Posterior cingulate gyrus (tissue), 11 donors: ENCODE measurements at places on chromosomes 2 and 18.

GRCh38 chr2:60710707-60711106, 45.4 kb upstream of the PAPOLG start:
- peak; percentile 3 for DNase-seq

- DNase-seq = no peak
These were observed 257.7 kb upstream of the AGAP1 start for GRCh38 chr2:235235977-235236767.

DNA sequence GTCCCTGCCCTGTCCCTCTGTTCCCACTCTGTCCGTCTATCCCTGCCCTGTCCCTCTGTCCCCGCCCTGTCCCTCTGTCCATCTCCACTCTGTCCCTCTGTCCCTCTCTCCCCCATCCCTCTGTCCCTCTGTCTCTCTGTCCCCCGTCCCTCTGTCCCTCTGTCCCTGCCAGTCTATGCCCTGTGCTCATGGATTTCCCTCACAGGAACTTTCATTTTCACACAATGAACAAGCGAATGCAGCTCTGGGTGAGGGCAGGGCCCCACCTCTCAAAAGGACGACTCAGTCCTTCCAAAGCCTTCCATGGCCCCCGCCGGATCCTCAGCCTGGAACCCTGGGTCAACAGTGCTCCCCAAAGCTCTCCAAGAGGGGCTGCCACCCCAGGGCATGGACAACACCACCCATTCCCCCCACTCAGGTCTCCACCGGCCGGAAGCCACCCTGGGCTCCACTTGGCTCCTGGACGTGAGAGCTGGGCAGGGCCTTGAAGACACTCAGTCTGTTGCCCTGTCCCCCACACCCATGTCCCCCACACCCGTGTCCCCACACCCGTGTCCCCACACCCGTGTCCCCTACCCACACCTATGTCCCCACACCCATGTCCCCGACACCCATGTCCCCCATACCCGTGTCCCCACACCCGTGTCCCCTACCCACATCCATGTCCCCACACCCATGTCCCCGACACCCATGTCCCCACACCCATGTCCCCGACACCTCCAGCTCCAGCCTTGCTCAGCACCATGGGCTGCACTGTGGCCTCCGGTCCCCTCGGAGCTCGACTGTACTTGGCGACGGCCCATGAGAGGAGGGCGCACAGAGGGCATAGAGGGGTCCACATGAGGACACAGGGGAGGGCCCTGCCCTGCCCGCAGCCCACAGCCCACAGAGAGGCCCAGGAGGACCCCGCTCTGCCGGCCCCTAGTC, 156.0 kb downstream of the PXDN start:
- DNase-seq = no peak

DNA sequence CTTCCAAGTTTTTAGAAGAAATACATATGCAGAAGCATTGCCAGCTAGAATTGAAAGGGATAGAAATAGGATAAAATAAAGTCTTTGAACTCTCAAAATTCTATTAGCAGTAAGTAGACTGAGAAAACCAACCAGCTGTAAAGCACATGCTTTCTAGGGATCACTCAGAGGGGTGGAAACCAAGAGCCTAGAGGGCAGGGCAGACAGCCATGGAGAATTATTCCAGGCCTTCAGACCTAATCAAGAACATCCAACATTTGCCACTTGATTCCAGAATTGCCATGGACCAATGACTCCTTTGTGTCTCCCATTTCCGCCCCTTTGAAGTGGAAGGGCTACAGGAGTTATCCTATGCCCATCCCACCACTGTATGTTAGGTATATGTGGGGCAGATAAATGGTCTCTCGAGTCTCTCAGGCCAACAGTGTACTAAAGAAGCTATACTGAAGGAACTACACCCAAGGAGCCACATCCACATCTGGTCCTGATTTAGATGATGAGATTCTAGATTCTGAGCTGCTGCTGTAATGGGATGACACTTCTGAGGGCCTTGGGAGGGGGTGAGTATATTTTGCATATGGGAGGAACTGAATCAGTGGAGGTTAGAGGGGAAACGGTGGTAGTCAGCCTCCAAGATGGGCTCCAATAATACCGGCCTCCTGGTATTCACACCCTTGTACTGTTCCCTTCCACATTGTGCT, 4.0 kb downstream of the FARSB start:
- DNase-seq = no peak

DNA sequence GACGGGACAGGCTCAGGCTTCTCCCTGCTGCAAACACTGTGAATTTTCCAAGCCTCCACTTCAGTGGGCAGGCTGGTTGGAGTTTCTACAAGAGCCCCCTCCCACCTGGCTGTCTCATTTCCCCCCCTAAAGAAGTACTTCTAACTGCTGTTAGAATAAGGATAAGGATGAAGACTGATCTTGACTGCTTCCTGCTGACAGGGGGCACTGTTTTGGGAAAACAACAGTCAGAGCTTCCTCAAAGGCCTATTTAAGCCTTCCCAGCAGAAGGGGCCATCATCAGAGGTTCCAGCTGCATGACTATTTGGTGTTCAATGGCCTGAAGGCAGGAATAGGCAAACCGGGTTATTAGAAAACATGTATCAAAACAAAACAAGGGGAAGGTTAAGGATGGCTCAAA, 1162.8 kb downstream of the DSC3 start:
- no peak for DNase-seq

GRCh38 chr2:72745679-72746368, 80.0 kb downstream of the EXOC6B start:
- DNase-seq = no peak

- DNase-seq = no peak
These were observed 209.2 kb upstream of the DCC start for GRCh38 chr18:52130624-52131301.

DNA sequence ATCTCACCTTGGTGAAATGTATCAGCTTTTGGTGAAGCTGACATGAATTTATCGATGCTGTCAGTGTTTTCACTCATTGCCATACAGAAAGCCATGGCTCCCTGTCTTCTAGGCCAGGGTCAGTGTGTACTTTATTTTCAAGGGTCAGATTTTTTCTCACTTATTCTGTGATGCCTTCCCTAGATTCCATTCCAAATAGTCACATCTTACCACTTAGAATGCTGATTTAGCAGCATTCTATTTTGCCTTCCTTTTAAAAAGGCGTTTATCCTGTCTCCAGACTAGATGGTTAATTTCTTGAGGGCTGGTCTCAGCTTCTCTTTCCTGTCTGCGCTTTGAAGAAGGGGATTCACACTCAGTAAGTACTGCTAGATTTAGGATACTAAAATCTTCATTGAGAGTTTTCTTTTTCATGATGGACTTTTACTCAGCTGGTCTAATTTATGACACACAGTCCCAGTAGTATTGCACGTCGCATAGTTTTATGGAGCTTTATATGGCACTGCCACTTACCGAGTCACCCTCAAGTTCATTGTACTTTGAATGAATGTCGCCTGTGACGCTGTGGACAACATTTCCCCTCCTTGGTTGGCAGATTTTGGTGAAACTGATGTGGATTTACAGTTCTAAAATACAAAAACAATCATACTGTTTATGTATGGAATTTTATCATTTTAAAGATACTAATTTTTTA, 194.0 kb downstream of the ZNF407 start:
- DNase-seq = no peak

- no peak for DNase-seq
These were observed 11.2 kb downstream of the KIAA2012 start for GRCh38 chr2:202084265-202084664.

DNA sequence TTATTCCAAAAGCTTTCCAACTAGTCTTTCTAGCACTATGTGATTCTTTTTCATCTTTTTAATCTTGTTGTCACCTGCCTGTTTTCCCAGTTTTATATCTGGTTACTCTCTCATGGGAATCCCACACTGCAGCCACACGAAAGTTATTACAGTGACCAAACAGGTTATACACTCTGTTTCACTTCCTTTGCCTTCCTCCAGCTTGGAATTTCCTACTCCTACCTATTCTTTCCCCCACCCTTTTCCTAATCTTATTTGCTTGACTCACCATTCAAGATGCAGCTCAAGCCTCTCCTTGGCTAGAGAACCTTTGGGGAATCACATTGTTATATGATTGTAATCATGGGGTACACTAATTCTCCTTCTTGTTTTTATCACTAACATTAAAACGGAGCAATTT, 13.4 kb upstream of the TLK1 start:
- no peak for DNase-seq

DNA sequence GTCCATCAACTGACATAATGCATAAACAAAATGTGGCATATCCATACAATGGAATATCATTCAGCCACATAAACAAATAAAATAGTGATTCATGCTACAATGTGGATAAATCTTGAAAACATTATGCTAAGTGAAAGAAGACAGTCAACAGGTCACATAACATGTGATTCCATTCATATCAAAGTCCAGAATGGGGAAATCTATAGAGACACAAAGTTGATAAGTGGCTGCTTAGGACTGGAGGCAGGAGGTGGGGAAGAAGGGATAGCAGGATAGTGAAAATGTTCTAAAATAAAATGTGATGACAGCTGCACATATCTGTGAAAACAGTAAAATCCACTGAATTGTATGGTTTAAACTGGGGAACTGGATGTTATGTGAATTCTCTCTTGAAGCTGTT, 18.7 kb downstream of the CFAP53 start:
- DNase-seq = no peak

GRCh38 chr2:129610766-129611165, 368.7 kb upstream of the RAB6C start:
- DNase-seq = no peak

DNA sequence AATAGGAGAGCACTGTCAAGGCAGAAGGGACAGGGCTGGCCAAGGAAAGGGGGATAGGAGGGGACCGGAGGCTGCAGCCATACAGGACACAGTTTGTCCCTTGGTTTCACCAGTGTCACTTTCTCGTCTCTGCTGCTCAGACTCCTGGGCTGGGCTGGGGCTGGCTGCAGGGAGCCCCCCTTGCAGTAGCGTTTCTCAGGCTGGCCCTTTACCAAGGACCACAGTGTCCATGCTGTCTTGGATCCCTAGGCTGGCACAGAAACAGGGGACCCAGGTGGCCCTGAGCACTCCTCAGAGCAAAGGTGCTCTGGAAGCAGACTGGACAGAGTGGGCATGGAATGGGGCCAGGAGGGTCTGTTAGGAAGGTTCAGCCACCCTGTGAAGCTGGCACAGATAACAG, 34.8 kb downstream of the ATOH8 start:
- DNase-seq = no peak

DNA sequence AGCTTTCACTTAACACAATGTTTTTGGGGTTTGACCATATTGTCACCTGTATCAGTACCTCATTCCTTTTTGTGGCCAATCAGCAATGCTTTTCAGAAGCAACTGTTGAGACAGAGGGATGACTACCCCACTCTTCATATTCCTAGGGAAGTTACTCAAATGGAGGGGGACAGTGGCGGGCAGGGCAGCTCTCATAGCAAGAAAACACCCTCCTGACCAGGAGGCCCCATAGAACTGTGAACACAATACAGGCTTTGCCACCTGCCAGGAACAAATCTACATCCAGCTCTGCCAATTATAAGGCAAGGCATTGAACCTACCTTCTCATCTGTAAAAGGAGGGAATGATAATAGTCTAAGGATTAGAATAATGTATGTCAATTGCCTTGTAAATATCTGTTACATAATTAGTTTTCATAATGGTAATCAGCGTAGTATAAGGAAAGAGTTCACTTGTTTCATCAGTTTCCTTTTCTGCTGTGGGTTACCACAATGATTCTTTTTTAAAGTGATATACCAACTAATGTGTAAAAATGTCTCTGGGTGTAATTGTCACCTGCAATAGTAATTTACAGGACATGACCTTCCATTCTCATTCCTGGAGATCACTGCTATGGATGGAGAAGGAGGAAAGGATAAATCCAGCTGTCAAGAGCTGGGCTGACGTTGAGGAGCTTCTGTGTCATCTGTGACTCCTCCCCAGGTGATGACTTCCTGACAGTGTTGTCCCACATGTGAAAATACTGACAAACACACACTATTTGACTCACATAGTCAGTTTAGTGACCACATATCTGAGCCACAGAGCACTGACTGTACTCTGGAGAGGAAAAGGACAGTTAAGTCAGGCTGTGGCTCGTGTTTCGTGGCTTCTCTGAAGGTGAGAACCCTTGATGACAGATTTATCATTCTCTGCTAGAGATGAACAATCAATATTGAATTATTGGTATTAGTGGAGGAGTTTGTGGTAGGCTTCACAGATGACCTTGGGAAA, 13.5 kb downstream of the ALPK2 start:
- DNase-seq = no peak

DNA sequence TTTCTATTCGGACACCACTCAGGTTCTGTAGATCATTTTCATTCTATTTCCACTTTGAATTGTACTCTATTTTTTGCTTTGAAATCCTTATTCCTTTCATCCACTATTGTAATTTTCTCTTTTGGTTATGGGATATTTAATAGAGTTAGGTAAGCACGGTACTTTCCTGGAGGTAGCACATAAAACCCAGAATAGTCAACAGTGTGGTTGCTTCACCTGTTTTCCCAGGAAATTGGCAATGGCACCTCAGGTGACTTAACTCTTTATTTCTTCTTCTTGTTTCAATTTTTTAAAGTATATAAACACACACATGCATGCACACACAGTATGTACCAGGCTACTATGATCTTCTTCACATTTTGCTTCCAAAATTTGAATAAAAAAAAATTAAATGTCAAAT, 682.0 kb upstream of the TMEFF2 start:
- DNase-seq = no peak

- DNase-seq = no peak
These were observed 39.8 kb downstream of the TMEM18 start for GRCh38 chr2:637406-637776.

- no peak for DNase-seq
These were observed 58.4 kb upstream of the REL start for GRCh38 chr2:60822987-60823386.

DNA sequence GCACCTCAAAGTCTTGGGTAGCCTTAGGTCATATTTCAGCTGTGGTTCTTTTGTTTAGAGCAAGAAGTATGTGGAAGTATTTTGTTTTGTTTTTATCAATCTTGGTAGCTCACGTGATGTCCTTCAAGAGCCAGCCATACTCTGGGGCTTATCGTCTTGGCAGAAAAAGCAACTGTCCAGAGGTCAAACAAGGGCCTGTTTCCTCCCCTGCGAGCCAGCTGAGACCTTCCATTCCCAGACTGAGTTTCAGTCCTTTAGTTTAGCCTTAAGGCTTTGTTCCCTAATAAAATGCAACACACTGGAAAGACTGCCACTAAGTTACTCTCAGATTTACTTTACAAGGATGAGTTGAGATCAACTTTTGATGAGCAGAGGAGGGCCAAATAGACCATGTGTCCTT, 63.5 kb downstream of the TXNL1 start:
- no peak for DNase-seq

DNA sequence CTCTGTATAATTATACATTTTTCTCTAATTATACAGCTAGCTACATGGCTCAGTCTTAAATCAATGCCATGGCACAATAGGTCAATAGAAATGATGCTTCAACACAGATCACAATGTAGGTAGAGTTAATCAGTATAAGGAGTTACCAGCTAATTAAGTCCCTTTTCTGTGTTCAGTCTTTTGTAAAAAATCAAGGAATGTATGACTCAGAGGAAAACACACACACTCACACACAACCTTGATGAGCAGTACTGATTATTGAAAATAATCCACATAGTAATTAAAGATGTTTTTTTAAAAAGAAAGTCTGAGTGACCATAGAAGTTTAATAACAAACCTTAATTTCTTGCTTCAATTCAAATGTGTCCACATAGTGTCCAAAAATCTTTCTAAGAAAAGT, 691.3 kb downstream of the LRP1B start:
- no peak for DNase-seq

- no peak for DNase-seq
These were observed 13.7 kb downstream of the FEZ2 start for GRCh38 chr2:36584148-36584794.
